Activated CD4-positive, alpha-beta T cell treated with anti-CD3 and anti-CD28 coated beads, Interleukin-2, amount 50 U/mL, for 24 hours (primary cell): ENCODE measurements at places on chromosomes 1 and 21.
A peak's percentile ranks its signal among the peaks of the same experiment; 100 is the strongest.

DNA sequence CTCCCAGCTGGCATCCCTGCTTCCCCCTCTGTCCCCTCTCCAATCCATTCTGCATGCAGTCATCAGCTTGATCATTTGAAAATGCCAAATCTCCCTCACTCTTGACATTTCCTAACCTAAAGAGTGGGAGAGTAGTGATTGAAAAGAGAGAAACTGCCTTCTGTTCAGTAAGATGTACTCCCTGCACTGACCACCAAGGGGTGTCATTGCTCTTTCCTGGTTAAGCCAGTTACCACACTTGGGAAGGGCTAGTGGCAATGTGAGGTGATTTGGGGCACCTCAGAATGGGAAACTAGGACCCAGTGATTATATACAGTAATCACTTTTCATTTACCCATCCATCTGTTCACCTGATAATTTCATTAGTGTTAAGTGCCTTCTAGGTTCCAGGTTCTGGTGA, 6.9 kb upstream of the TMEM269 start:
- no peak for DNase-seq

- no peak for DNase-seq
Measured at GRCh38 chr1:54538538-54538937, 9.5 kb upstream of the ACOT11 start.

DNA sequence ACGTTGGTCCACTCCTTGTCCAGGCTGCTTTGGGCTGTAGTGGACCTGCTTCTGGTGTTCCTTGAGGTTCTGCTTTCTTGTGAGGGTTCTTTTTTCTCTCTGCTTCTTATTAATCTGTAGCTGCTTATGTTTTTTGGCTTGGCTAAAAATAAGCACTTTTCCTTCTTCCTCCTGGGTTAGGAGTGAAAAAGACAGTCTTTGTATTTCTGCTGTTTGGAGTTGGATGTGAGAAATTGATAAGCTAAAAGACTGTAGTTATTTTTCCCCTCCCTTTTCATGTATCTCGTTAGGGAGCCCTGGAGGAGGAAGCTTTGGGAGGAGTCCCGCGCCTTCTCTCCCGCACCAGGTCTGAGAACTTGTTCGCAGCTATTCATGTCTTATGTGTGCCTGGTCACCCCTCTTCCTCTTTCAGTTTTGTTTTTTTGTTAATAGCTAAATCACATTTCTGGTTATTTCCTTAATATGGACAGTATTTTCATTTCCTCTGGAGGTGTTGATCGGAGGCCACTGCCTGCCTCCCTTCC, 79.0 kb downstream of the GALNT2 start:
- DNase-seq, result no peak

- DNase-seq, result no peak
Measured at GRCh38 chr1:46288485-46289133, 14.8 kb downstream of the LRRC41 start.

GRCh38 chr1:208598021-208598420, 353.8 kb upstream of the PLXNA2 start:
- no peak for DNase-seq

GRCh38 chr1:101307985-101308689, 71.3 kb downstream of the S1PR1 start:
- DNase-seq, result no peak

- no peak for DNase-seq
Measured at GRCh38 chr1:201763455-201764140, 65.4 kb upstream of the IPO9 start.

- no peak for DNase-seq
Measured at GRCh38 chr1:242690849-242691609, 166.5 kb upstream of the PLD5 start.

DNA sequence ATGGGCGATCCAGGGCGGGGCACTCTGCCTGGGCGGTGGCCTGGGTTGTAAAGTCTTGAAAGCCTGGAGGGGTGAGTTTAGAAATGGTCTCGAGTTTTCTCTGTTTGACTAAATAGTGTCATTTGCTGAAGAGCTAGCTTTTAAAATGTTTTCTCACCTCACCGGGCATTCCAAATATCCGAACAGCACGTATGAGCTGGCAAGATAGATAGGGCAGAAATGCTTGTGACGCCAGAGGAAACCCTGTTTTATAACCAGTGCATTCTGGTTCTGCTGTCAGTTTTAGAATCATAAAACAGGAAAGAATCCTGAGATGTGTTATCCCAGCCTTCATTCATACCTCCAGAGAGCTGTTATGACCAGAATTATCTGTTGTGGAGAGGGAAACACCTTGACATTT, 725 bp downstream of the RTCA start:
- DNase-seq, result no peak

DNA sequence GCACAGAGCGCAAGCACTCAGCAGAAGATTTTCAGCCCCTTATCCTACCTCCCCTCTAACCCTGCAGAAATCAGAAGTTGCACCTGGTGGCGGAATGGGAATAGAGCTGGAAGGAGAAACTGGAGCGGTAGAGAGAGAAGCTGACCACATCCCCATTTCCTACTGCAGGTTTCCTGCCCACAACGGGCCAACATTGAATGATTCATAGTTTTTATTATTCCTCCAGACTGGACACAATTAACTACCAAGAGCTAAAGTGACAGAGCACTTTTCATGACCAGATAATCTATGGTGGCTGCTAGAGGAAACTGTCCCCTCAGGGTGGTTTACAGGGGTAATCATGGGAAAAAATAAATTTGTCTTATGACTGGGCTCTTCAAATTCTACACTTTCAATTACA, 21.3 kb upstream of the LRRC8D start:
- no peak for DNase-seq

DNA sequence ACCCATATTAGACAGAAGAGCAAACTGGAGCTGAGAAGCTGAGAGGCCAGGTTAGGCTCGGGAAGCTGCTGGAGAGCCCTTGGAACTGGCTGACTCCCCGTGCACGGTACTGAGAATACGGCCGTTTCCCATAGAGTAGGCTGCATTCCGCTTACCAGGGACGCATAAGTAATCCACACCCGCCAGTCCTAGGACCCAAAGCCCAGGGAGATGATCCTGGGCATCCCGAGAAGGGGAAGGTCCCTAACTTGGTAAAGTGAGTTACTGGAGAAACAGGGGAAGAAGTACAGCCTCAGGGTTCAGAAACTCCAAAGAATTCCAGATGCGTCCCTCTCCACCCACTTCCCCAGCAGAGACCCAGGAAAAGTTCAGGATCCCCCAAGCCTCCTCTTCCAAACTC, 1.3 kb downstream of the LRRC38 start:
- no peak for DNase-seq

DNA sequence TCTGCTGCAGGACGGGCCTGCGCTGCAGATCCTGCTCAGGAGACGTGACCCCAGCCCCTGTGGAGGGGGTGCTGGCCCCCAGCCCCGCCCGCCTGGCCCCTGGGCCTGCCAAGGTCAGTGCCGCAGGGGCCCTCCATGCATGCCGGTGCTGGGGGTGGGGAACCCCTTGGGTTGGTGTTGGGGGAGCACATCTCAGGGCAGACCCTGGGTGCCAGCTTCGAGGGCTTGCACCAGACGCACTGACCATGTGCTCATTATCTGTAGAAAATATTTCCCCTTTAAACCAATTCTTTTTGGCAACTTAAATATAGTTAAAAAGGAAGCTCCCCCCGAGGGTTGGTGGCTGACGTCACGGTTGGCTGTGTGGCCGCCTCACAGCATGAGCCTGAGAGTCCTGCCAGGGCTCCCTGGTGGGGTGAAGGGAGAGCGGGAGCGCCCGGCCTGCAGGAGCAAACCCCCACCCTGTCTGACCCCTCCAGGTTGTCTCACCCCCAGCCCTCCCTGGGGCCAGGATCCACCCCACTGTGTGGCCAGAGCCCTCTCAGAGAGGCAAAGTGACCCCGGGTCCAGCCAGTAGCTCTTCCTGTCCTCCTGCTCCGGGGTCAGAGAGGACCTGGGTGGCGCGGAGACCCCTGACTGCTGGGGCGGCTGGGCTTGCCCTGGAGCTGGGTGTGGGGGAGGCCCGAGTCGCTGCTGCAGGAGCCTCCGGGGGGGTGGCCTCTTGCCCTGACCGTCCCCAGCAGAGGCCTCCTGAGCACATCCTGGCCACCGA, 5.3 kb upstream of the PFKL start:
- no peak for DNase-seq

DNA sequence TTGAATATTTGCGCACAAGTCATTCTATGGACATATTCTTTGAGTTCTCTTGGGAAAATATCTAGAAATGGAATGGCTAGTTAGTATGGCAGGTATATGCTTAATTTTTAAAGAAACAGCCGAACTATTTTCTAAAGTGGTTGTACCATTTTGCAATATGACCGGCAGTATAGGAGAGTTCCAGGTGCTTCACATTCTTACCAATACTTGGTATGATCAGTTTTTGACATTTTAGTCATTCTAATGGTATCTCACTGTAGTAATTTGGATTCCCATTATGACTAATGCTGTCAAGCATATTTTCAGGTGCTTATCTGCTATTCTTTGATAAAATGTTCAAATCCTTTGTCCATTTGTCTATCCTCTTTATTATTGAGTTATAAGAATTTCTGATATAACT, 20.6 kb downstream of the ATPAF1 start:
- no peak for DNase-seq

GRCh38 chr1:197604302-197604701, 171.0 kb downstream of the DENND1B start:
- no peak for DNase-seq

DNA sequence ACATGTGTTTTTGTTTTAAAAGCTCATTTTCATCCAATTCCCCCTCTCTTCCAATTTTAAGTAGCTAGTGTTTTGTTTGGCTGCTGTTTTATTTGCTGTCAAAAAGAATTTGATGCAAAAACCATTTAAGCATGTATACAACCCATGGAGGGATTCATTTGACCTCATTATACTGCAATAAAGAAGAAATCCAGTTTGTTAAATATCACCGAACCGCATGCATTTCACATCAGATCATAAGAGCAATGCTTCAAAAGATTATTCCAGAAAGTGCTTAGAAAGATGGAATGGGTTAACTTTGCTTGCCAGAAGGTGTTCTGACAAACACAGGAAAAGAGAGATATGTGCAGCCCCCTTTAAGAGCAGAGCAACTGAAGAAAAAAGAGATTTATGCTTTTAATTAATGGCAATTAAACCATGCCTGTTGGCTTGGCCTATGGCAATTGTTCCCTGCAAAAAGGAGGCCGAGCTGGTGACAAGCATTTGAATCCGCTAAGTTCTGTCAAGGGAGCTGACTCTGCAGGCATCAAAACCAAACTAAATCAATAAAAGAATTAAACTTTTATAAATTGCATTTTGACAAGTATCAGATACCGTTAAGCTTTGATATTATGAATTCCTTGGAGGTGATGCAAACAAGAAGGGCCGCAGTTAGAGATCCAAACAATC, 14.4 kb upstream of the BARHL2 start:
- DNase-seq, result no peak

DNA sequence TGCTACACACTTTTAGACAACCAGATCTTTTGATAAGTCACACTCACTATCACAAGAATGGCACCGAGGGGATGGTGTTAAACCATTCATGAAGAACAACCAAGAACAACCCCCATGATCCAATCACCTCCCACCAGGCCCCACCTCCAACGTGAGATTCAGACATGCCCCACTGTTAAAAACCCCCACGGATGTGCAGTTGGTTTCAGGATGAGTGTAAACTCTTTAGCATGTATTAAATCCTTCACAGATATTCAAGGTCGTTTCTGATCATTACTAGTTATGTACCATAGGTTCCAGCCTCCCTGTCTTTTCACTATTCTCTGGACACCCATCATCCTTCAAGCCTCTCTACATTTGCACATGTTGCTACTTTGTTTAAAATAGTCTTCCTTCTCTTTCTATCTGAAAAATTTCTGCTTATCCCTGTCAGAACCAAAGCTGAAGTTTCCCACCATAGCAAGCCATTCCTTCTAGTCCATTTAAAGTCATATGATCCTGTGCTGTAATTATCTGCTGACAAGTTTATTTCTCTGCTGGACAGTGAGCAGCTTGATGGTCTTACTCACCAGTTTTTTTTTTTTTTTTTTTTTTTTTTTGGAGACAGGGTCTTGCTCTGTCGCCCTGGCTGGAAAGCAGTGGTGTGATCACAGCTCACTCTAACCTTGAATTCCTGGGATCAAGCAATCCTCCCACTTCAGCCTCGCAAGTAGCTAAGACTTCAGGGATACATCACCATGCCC, 36.8 kb downstream of the MAP10 start:
- DNase-seq, result no peak

DNA sequence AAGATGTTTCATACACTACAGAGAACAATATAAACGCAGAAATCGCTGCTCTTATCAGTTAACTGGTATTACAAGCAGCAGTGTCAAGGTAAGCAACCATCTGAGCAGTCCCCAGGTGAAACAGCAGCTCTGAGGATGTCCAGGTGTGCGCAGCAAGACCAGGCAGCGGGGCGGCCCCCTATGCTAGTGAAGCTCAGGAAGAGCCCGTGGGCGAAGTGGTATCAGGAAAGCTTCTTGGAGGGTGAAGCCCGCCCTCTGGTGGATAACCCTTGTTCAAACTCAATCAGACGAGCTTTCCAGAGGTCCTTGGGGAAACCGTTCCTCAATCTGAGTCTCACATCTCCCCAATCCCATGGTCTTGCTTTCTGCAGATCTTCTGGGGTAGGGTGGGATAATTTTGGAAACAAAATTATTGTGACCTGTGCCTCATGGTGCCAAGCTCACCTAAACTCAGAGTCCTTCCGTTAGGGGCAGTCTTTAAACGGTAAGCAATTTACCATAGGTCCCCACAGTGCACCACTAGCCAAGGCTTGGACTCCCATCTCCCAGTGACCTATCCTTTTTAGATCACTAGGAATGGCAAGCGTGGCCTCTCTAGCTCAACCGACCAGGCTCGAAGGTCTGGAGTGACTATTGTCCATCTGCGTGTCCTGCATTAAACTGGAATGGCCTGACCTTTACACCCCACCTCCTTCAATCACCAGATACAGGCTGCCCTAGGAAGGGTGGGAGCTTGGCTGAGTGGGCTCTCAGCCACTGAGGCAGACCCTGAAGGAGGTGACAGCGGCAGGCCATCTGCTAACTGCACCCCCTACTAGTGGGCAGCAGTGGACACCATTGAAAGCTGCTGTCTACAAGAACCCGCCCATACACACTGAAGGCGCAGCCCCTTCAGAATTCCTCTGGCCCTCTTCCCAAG, 13.6 kb upstream of the FAM110D start:
- DNase-seq, result peak; percentile 66

GRCh38 chr1:19208710-19209438, 1.2 kb downstream of the UBR4 start:
- DNase-seq, result no peak

GRCh38 chr1:40951943-40952743, 27.4 kb upstream of the CTPS1 start:
- DNase-seq, result peak; percentile 30

DNA sequence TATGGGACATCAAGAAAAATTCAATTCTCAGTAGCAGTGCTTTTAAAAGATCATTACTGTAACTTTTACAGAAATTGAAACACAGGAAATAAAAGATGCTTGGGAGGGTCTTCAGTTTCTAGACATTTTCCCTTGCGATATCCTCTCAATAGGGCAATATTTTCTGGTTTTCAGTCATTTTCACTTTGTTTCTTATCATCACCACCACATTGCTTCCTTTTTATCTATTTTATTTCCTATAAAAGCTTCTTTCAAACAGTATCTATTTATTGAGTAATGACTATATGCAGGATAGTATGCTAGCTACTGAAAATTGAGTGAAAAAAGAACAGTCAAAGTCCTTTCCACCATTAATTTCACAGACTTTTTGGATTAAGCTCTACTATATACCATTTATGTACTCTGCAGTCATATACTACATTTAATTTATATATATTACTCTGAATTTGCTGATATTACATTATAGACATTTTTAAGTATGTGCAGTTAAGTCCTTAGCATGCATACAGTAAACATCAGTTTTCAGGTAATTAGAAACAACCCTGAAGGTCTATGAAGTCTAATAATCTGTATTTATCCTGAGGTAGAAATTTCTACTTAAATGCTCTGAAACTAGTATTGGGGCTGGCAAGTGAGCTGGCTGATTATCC, 18.7 kb downstream of the TRMT1L start:
- no peak for DNase-seq
